RPMI8226 (cell line): ENCODE measurements at places on chromosomes 4 and X.

GRCh38 chrX:71215338-71215912 is 7.6 kb upstream of the GJB1 start:
- DNase-seq, result no peak

- DNase-seq, result no peak
These were observed 24.0 kb upstream of the NUDT11 start for GRCh38 chrX:51520393-51520792.

- no peak for DNase-seq
These were observed 78.2 kb downstream of the AFAP1 start for GRCh38 chr4:7861440-7861881.

- no peak for DNase-seq
These were observed 93.8 kb downstream of the INPP4B start for GRCh38 chr4:142752202-142752786.

GRCh38 chr4:6714954-6715353 is 1.0 kb upstream of the BLOC1S4 start:
- DNase-seq, result no peak

DNA sequence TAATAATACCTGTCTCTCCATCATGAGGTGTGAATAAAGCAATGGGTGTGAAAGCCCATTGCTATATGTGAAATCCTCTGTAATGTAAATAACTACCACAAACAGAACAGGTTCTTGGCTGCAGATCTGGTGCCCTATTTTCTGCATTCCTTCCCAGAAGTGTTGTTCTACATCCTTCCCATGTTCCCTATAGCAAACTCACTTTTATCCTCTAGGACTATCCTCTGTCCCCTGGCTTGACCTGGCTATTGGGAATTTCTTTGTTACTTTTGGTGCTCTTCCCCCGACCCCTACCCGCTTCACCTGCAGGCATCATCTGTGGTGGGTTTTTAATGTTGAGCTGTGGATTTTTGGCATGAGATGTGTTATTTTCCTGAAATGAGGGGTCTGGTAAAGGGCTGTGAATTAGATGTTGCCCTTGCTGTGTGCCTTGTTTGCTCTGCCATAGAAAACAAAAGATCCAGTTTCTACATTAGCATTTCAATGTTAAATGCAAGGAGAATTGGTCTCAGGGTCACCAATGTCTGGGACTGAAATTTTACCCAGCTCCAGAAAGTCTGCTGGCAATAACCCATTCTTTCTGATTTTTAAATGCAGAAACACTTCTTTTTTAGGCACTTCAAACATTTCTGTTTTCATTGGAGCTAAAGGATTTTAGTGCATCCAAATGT is 13.6 kb upstream of the FREM3 start:
- no peak for DNase-seq

- DNase-seq, result no peak
These were observed 7.7 kb upstream of the CSTF2 start for GRCh38 chrX:100812216-100813158.

GRCh38 chrX:30680618-30681017 is 27.4 kb downstream of the GK start:
- no peak for DNase-seq

DNA sequence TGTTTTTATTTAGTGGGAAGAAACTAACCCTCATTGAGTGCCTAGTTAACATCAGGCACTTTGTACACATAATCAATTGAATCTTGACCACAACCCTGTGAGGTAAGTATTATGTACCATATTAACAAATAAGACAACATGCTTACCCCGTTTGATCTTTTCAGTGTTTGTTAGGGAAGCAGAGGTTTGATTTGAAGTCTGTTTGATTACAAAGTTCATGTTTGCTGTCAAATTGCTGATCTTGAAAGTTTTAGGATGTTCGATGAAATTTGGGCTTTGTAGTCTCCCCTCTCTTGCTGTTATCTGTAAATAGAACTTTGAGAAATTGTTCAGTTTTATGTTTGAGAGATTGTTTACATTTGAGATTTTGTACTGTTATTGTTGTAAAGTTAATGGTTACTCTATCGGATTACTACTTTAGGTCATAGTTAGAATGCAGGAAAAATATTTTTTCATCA is 13.4 kb upstream of the ADH4 start:
- no peak for DNase-seq

DNA sequence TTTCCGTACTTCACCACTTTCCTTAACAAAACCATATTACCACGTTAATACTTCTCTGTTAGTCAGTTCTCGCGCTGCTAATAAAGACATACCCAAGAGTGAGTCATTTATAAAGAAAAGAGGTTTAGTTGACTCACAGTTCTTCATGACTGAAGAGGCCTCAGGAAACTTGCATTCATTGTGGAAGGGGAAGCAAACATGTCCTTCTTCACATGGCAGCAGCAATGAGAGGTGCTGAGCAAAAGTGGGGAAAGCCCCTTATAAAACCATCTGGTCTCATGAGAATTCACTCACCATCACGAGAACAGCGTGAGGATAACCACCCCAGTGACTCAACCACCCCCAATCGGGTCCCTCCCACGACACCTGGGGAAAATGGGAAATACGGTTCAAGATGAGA is 289.8 kb upstream of the CLNK start:
- DNase-seq, result no peak

DNA sequence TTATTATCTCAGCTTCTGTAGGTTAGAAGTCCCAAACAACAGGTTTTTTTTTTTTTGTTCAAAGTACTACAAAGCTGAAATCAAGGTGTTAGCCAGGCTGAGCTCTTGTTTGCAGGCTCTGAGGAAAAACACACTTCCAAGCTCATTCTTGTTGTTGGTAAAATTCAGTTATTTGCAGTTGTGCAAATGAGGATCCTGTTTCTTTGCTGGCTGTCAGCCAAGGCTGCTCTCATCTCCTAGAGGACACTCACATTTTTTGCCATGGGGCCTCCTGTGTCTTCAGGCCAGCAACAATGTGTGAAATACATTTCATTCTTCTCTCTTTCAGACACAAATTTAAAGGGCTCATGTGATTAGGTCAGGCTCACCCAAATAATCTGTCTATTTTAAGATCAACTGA is 60.3 kb upstream of the HSD17B10 start:
- peak; percentile 28 for DNase-seq

DNA sequence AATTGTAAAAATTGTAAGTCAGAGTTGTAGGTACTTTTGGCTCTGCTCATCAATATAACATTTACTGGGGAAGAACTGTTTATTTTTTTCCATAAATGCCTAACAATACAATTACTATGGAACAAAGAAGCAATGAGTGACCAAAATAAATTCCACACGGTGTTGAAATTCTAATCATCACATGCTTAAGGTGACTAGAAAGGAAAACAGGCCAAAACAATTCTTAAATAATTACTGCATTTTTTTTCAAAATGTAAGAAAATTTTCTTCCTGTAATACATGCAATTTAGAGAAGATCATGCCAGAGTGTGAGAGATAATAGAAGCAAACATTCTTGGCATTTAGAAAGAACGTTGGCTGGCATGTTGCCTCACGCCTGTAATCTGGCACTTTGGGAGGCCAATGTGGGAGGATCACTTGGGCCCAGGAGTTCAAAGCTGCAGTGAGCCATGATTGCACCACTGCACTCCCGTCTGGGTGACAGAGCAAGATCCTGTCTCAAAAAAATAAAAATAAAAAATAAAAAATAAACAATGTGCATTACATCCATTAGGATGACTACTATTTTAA is 22.5 kb downstream of the C4orf46 start:
- no peak for DNase-seq

DNA sequence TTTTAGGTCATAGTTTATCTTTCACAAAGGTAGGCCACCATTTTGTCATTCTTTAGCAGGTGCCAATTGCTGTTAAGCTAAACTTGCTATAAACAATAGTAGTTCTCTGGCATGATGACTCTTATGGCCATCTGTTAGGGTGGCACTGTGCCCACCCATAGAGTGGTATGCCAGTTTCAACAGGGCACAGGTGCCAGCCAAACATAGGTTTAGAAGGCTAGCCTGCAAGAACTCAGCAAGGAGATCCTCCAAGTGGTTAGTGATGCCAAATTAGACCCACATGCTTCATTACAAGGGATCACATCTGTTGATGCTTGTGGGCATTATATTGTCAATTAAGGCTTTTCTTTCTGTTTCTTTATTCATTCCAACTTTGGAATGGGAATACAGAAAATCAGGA is 204.5 kb downstream of the FMR1NB start:
- DNase-seq, result no peak

DNA sequence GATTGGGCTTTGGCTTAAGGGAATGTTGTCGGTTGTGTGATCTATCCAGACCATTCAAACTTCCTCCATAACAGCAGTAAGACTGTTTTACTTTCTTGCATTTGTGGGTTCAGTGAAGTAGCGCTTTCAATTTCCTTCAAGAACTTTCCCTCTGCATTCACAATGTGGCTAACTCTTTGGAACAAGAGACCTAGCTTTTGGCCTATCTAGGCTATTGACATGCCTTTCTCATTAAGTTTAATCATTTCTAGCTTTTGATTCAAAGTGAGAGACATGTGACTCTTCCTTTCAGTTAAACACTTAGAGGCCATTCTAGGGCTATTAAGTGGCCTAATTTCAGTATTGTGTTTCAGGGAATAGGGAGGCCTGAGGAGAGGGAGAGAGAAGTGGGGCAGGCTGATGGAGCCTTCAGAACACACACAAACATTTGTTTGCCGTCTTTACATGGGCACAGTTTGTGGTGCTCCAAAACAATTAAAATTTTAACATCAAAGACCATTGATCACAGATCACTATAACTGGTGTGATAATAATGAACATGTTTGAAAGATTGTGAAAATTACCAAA is 34.1 kb downstream of the ADH5 start:
- no peak for DNase-seq

DNA sequence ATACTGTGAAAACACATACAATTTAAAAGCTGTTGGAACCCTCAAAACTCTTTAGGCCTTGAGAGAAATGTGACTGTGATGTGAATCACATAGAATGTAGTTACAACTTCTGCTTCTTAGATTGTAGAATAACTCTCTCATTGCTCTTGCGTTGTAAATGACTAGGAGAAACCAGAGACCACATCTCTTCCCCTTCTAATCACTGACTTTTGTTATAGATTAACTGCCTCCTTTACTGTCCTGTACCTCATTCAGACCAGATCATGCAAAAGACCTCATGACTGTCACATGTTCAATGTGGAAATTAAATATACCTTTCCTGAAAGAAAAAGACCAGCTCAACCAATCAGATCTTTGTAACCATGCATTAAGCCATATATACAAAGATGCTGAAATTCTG is 43.2 kb upstream of the NEIL3 start:
- no peak for DNase-seq

GRCh38 chr4:152340818-152341217 is 195.1 kb downstream of the FBXW7 start:
- DNase-seq, result no peak

DNA sequence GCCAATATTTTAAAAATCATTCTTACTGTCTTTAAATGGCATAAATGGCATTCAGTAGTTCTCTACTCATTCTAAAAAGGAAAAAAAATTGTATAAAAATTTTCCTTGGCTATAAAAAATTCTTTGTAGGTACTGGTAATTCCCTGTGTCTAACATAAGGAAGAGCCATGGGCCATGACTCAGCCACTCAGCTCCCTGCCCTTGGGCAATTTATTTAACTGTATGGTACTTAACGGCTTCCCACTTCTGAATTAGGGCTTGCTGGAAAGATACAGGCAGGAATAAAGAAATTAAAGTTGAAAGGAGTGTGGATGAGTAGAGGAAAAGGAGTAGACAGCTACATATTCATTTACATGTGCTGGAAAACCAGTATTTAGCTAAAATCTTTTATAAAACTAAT is 30.6 kb downstream of the ABHD18 start:
- DNase-seq, result no peak

DNA sequence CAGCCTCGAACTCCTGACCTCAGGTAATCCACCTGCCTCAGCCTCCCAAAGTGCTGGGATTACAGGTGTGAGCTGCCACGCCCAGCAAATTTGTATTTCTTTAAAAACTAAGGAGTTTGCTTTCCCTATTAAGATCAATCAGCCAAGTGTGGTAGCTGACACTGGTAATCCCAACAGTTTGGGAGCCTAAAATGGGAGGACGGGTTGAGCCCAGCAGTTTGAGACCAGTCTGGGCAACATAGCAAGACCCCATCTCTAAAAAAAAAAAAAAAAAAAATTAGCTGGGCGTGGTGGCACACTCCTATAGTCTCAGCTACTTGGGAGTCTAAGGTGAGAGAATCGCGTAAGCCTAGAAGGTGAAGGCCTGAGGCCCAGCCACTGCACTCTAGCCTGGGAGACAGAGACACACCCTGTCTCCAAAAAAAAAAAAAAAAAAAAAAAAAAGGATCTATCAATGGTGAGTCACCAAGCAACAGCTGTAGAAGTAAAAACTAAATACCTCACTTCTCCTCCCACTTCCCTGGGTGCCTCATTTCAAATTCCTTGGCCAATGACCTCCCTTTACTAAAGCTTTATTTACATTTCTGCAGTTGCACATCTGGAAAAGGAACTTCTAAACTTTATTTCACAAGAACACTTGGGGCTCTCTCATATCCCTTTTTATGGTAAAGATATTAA is 54.5 kb downstream of the LDB2 start:
- DNase-seq, result no peak

GRCh38 chrX:101009090-101009489 is 39.6 kb downstream of the ARL13A start:
- no peak for DNase-seq

DNA sequence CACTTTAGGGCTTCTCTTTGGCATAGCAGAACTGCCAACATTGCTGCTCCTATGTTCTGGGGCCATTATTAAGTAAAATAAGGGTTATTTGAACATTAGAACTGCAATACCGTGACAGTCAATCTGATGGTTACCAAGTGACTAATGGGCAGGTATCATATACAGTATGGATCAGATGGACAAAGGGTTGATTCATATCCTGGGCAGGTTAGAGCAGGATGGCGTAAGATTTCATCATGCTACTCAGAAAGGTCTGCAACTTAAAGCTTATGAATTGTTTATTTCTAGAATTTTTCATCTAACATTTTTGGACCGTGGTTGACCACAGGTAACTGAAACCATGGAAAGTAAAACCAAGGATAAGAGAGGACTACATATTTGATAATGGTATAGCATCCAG is 40.9 kb downstream of the BRCC3 start:
- no peak for DNase-seq

DNA sequence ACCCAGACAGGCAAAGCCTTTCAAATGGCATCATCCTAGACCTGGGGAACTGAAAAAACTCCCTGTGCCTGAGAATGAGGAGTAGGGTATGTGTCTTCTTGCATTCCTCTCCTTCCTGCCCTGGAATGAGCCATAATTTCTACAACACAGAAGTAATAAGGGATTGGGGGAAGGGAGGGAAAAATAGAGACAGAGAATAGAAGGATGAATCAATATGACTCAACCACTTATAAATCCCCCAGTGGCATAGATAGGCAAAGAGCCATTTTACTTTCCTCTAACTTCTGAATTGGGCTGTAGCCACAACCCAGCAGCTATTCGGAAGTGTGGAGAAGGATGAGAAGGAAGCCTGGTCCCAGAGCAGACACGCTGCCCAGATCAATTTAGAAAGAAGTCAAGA is 99.9 kb downstream of the NHS start:
- DNase-seq, result no peak
